ENCODE measurements at places on chromosomes 6 and 20.

- peak; percentile 42 for DNase-seq
Observed at GRCh38 chr20:6265204-6265904, 142.5 kb upstream of the FERMT1 start.

DNA sequence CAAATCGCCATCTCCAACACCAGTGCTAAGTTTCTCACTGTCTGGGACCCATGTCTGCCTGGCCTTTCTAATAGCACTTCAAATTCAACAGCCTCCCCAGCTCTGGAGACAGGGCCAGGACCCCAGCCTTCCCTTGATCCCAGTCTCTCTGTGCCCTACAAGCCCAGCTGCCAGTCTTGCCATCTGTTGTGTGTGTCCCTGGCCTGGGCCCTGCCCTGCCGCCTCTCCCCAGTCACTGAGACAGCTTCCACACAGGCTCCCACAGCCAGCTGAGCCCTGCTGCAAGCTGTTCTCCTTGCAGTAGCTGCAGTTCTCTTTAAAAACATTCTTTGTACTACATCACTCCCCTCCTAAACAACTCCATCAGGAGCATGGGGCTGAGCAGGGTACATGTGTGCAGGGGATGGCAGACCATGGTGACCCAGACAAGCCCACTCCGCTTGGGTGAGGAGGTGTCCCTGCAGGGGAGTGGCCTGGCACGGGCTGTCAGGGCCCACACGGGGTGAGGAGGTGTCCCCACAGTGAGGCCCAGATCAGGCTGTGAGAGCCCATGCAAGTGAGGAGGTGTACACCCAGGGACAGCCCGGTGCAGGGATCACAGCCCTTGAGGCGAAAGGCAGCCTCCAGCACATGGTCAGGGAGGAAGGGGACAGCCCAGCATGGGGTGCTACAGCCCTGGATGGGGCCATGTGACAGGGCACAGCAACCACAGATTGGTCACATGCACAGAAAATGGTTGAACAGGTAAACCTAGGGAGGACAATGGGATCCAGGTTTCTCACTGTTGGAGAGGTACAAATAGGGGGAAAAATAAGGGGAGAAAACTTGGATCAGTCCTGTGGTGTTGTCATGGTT lies 16.2 kb downstream of the CST7 start:
- no peak for DNase-seq

- no peak for DNase-seq
Observed at GRCh38 chr20:63106108-63106764, 99.5 kb upstream of the BHLHE23 start.

- DNase-seq = no peak
Observed at GRCh38 chr20:50918403-50918802, 12.8 kb downstream of the ADNP start.

- no peak for DNase-seq
Observed at GRCh38 chr6:36794713-36795065, 44.6 kb downstream of the CPNE5 start.
